ENCODE measurements at places on chromosomes 5 and 9.

- no peak for DNase-seq
Observed at GRCh38 chr5:124550731-124551130, 195.7 kb downstream of the ZNF608 start.

DNA sequence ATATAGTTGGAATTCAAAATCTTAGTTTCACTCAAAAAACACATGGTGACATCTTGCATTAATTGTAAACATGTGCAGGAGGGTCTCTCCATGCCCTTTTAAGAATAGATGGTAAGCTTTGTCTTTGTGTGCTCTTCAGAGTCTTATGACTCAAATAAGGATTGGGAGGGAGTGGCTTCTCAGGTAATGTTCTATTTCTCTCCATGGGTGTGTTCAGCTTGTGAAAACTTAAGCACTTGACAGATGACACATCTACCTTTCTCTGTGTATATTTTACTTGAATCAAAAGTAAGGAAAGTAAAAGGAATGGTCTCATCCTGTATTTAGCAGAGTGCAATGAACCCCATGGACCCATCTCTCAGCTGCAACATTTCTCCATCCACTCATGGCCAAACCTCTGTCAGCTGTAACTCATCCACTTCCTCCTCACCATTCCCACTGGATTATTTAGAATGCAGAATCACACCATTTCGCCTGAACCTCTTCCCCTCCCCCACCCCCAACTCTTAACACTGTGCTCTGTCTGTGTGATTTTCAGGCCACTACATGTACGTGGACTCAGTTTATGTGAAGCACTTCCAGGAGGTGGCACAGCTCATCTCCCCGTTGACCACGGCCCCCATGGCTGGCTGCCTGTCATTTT is 82.1 kb downstream of the MAMDC2 start:
- no peak for DNase-seq

DNA sequence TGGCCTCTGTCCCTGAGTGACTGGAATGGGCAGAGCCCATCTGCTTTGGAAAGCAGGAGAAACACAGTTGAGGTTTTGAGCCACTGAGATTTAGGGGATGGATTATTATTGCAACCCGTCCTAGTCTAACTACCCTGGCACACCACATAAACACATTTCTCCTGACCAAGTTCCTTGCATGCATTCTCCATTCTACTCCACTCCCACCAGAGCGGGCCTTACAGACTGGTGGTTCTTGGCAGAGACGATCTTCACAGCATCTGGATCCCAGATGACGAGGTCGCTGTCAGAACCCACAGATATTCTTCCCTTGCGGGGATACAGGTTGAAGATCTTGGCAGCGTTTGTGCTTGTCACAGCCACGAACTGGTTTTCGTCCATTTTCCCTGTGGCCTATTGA is 111.0 kb downstream of the DPYSL3 start:
- DNase-seq, result no peak

- peak; percentile 72 for DNase-seq
Observed at GRCh38 chr9:6632516-6633183, 12.9 kb downstream of the GLDC start.

- peak; percentile 20 for DNase-seq
Observed at GRCh38 chr9:15697446-15697851, 144.6 kb downstream of the CCDC171 start.

DNA sequence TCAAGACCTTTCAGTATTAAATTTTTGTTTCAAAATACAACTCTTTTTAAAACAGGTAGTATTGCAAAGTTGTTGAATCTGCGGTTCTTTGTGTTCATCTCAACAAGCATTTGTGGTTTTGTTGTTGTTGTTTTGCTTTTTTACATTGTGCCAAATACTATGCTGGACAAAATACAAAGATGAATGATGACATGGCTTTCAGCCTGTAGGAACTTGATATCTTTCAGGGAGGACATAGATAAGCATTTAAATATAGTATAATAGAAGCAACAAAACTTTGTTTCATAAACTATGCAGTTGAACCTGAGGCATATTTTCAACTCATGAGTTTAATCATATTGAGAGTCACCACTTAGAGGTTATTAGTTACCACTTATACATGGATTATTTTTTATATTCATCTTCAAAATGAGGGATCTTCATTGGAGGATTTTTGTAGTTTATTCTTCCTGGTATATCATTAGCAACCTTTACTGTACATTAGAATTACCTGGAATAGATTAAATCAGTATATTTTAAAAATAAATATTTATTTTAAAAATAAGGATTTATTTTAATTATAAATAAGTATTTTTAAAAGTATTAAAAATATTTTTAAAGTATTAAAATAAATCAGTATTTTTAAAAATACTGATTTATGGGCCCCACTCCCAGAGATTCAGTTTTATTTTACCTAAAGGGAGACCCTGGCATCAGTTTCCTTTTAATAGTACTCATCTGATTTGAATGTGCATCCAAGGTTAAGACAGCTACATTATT is 42.9 kb downstream of the KIF2A start:
- DNase-seq, result no peak

DNA sequence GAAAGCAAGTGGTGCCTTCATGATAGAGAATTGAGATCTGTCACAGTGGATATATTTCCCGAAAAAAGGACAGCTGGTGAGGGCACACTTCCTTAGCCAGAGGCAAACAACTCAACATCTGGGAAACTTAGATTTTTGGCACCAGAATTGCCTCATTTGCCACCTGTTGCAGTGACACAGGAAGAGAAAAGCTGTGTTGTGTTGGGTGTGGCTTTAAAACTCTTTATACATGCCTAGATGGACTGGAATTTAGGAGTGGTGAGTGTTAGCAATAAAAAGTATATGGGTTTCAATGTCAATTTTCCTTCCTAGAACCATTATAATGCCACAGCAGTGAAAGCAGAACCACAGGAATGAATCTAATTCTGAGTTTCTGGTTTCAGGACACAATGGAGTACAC is 62.6 kb upstream of the CEMIP2 start:
- no peak for DNase-seq

DNA sequence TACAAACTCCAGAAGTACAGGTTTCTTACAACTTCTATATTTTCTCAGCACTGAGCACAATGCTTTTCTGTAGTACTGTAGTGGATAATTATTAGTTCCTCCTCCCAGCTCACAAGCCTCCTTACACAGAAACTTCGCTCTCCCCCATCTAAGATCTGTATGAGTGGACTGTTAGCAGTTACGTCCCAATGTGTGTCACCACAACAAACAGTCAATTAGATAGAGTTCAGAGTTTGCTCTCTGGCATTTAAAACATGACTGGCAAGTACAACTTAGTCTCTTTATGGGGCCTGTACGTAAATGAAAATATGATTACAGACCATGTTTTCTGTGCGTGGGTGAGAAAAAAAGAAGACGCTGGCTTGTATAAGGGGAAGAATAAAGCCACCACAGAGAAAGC is 631.4 kb upstream of the DMAC1 start:
- DNase-seq, result no peak

DNA sequence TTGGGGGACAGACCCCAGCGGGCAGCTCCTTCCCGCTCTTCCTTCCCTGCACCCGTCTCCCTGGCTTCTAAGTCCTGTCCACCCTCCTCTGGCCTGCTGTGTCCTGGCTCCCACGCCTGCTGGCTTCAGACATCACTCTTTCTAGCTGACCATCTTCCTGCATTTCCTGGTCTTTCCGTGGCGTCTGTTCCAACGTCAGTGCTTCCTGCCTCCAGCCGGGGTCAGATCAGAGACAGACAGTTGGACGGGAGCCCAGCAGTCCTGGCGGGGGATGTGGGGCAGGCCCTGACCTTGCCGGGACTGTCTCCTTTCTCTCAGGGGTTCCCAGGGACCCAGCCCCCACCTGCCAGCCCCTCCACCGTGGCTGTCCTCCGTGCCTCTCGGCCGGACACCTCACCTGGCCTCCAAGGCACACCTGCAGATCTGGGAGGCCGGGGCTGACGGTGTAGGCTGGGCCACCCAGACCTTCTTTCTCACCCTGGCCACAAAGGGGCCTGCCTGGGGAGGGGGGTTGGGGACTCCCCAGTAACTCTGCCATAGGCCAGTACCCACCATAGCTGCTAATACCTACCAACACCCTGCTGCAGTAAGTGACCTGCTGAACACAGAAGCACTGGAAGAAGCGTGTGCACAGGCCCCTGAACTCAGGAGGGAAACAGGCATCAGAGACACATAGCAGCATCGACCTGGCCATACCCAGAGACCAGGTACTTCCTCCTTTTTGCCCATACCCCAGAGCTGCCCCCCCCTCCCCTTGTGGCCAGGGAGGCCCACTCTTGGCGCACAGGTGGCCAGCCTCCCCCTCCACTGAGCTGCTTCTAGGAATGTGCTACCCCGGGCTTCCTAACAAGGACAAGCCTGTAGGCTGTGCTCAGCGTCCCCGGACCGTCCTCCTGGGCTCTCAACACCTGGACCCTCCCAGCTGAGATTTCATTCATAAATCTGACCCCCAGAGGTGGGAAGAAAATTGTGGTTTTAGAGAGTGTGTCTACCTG is 5.1 kb downstream of the NRARP start:
- DNase-seq, result no peak

- no peak for DNase-seq
Observed at GRCh38 chr5:132046880-132047299, 13.6 kb upstream of the IL3 start.

DNA sequence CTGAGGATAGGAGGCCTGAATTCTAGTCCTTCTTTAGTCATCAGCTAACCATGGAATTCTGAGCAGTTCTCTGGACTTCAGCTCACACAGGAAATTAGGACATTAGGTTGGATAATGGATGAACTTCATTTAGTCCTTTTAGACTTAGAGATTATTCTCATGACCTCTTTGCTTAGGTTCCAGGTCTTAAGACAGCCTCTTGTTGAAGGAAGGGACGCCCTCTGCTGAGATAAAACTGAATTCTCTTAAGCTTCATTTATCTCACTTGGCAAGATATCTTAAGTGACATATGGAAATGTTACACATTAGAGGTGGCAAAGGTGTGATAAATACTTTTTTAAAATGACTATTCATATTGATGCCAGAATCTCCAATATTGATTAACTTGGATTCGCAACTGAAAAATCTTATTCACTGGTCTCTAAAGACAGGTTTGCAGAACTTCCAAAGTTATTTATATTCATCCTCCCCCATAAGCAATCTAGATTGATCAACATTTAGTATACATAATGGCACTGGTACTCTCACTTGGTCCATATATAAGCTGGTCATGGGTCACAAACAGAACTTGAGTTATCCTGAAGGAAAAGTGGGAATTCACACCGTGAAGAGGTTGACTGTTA is 16.9 kb upstream of the ZNF366 start:
- DNase-seq, result peak; percentile 31

GRCh38 chr5:181186986-181187499 is 18.0 kb downstream of the TRIM7 start:
- DNase-seq, result peak; percentile 45

DNA sequence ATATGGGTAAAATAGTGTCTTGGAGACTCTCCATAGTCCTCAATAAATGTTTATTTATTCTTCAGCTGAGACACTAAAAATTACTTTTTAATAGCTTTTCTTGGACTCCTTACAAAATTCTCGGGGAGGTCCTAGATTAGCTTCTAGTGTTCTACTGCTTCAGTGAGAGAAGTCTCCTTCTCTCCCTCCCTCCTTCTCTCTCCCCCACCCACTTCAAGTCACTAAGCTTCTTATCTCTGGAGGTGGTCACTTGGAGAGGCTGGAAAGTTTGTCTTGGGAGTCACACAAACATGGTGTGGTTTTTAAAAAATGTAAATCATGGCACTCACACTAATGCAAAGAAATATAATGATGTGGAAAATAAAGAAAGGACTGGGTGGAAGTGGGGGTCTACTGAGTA is 64.1 kb downstream of the SEMA6A start:
- DNase-seq, result no peak

DNA sequence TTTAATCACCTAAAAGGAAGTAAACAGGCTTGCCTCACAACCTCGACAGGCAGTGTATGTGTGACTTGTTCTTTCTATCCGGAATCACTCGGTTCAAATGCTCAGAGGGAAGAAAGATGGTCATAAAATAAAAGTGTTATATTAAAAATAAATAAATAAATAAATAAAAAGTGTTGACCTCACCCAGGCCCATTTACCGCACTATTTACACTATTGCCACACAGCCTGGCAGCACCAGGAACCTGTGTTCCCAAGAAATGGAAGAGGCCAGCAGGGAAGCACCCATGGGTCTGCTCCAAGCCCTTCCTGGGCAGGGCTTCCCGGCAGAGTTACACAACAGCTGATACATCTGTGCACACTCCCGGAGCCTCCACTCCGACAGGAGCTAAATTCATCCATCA is 127.9 kb downstream of the EFNA5 start:
- peak; percentile 44 for DNase-seq

DNA sequence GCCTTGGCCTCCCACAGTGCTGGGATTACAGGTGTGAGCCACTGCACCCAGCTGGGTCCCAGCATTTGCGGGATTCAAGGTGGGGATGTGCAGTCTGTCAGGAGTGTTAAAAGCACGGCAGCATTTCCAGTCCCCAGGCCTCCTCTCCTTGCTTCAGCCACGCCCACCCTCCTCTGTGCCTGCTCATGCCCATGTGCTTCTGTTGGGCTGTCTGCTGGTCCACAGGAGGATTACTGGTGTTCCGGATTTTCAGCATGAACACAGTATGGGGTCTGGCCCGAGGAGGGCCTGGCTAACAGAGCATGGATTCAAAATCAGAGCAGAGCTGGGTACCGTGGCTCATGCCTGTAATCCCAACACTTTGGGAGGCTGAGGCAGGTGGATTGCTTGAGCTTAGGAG is 5.5 kb downstream of the ARRDC1 start:
- no peak for DNase-seq

GRCh38 chr9:26311463-26311995 is 581.1 kb downstream of the CAAP1 start:
- no peak for DNase-seq

- DNase-seq, result no peak
Observed at GRCh38 chr5:112594095-112594850, 143.4 kb upstream of the APC start.
